ENCODE measurements at places on chromosomes 7 and 10. TPM values are rescaled to one million over a fixed set of nuclear protein-coding genes. Genes with fewer than 3 reads are reported as not detected.

OIT3 gene
- total RNA-seq = not detected

STYXL1 gene
- total RNA-seq = 94.5 TPM

GRCh38 chr7:17152721-17153120 is 145.7 kb upstream of the AHR start:
- no peak for DNase-seq

- DNase-seq = no peak
Observed at GRCh38 chr7:16129431-16130110, 291.8 kb downstream of the CRPPA start.

DNA sequence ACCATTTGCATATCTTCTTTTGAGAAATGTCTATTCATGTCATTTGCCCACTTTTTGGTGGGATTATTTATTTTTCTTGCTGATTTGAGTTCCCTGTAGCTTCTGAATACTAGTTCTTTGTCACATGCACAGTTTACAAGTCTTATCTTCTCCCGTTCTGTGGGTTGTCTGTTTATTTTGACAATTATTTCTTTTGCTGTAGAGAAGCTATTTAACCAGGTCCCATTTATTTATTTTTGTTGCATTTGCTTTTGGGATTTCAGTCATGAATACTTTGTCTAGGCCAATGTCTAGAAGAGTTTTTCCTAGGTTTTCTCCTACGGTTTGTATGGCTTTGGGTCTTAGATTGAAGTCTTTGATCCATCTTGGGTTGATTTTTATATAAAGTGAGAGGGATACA is 32.9 kb downstream of the GPR22 start:
- no peak for DNase-seq

- DNase-seq = no peak
Observed at GRCh38 chr10:85259908-85260307, 931.5 kb downstream of the CCSER2 start.

- no peak for DNase-seq
Observed at GRCh38 chr7:33155811-33156210, 26.4 kb downstream of the BBS9 start.

- no peak for DNase-seq
Observed at GRCh38 chr10:125027871-125028869, 86.2 kb downstream of the ZRANB1 start.

GRCh38 chr7:134613623-134614347 is 32.9 kb upstream of the BPGM start:
- DNase-seq = no peak

DNA sequence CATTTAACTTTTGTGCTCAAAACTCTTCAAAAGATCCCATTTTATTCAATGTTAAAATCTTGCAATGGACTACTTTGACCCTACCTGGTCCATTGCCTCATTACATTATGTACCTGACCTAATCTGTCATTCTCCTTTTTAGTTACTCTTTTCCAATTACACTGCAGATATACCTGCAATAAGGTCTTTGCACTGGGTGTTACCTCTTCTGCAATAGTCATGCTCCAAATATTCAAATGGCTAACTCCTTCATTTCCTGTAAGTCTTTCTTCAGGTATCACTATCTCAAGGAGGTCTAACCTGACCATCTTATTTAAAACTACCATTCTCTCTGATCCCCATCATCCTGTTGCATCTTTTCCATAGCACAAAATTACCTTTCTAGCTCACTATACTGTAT is 22.3 kb downstream of the SLC13A1 start:
- no peak for DNase-seq

- no peak for DNase-seq
Observed at GRCh38 chr7:24896031-24896501, 83.9 kb downstream of the OSBPL3 start.

- no peak for DNase-seq
Observed at GRCh38 chr10:53839440-53840039, 961.5 kb downstream of the PCDH15 start.

DNA sequence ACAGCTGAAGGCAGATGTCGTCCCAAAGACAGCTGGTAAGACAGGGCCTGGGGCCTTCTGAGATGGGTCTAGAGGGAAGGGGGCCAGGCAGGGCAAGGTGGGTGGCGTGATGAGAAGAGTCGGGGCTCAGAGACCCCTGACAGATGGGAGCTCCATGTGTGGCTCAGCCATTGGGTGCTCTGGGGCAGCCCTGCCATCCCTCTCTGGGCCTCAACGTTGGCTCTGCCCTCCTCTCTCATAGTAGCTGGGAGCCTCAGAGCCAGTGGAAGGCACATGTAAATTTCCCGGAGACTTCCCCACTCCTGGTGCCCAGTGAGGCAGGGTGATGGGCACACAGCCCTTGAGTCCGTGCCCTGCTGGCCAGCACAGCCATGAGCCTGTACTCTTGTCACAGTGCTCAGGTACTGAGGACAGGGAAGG is 1.8 kb downstream of the PPIF start:
- DNase-seq = no peak

DNA sequence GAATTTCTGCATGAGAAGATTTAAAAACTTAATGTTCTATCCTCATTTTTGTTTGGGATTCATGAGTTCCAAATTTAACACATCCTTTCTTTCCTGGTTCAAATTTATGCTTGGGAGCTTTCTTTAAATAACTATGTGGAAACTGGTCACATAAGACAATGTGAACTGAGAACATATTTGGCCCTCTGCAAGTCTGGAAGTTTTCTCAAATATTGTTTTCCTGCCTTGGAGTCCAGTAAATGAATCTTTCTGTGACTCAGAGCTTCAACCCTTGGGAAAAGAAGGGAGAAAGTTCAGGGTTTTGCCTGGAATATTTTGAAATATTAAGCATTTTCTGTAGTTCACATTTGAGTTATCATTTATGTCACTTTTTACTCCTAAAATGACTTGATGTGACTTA is 559.0 kb upstream of the NRP1 start:
- DNase-seq = no peak

DNA sequence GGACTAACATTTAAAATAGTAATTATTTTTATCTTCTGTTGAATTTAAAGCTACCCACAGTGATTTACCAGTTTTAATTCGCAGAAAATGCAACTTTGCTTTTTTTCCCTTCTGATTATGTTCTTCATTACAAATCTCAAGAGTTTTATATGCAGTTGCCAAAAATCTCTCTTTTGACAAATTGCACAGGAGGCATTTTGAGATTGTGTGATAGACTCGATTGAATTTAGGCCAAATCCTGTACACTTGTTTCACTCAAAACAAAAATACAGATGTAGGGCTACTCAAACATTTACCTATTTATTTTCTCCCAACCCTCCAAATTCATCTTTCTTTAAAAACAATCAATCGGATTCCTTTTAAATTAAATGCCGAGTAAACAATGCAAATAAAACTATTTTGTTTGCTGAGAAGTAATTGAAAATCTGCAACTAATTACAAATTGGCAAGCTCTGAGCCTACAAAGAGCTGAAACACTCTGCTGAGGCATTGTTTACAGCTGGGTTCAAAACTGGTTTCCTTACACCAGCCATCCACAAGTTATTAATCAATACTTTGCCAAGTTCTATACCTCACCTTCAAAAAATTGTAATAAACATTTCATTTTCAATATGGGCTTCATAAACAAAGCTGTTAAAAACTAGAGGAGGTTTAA is 214.9 kb upstream of the TCF7L2 start:
- DNase-seq = no peak

GRCh38 chr10:17756557-17757217 is 4.7 kb downstream of the TMEM236 start:
- no peak for DNase-seq

DNA sequence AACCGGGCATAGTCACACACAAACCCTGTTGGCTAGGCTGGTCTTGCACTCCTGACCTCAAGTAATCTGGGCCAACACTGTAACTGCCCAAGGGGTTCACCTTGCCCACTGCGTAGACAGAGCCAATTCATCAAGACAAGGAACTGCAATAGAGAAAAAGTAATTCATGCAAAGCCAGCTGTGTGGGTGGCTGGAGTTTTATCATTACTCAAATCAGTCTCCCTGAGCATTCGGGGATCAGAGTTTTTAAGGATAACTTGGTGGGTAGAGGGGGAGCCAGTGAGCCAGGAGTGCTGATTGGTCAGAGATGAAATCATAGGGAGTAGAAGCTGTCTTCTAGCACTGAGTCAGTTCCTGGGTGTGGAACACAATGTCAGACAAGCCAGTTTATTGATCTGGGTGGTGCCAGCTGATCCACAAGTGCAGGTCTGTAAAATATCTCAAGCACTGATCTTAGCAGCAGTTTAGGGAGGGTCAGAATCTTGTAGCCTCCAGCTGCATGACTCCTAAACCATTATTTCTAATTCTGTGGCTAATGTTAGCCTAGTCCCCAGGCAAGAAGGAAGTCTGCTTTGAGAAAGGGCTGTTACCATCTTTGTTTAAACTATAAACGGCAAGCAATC is 15.6 kb upstream of the FXYD4 start:
- DNase-seq = no peak

DNA sequence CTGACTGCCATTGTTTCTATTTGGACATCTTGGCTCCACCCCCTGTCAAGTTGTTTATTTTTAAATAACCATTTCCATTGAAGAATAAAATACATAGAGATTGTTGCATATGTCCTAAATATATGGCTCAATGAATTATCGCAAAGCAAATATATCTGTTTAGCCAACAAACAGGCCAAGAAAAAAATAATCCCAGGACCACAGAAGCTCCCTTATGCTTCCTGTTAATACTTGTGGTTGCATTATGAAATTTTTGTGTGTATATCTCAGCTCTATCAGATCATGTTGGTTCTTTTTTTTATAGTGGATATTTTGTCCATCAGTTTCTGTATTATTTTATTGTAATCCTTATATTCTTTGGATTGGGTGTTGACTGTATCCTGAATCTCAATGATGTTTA is 53.4 kb upstream of the CYP2C8 start:
- DNase-seq = no peak

GRCh38 chr10:26729395-26729794 is 31.9 kb downstream of the PDSS1 start:
- no peak for DNase-seq

- DNase-seq = no peak
Observed at GRCh38 chr10:118457824-118458428, 115.8 kb upstream of the FAM204A start.

FAM24B gene
- 5.9 TPM for total RNA-seq

GRCh38 chr10:126437635-126438406 is 49.5 kb upstream of the ADAM12 start:
- no peak for DNase-seq

GRCh38 chr10:128630787-128631252 is 504.6 kb upstream of the MKI67 start:
- no peak for DNase-seq

GRCh38 chr10:13904064-13904463 is 317.3 kb downstream of the PRPF18 start:
- DNase-seq = no peak

DNA sequence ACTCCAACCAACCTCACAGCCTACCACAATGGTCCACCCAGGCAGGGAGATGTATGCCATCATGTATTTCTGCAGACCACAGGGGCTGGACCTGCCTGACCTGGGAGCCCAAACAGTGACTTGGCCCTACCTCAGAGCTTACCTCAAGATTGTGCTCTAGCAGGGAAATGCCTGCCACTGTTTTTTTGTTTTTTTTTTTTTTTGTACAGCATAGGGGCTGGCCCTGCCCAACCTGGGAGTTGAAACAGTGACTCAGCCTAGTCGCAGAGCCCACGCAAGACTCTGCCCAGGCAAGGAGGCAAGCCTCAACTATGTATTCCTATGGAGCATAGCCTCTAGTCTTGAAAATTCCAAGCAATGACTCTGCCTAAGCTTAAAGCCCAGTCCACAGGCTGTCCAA is 39.3 kb upstream of the CDK6 start:
- no peak for DNase-seq

SLC26A5 gene
- 1.5 TPM for total RNA-seq

DNA sequence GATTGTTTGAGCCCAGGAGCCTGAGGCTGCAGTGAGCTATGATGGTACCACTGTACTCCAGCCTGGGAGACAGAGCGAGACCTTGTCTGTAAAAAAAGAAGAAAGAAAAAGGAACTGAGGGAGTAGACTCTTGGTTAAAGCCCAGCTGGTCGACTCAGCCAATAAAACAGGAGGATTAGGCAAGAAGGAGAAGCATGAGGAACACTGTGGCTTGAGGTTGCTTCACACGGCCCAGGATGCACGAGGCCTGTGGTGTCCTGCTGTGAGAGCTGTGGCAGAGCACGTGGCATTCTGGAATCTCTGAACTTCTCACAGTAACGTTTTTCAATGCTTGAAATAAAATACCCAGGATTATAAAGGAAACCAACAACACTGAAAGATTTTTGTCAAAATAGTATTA is 93.3 kb downstream of the CUL2 start:
- DNase-seq = no peak

DNA sequence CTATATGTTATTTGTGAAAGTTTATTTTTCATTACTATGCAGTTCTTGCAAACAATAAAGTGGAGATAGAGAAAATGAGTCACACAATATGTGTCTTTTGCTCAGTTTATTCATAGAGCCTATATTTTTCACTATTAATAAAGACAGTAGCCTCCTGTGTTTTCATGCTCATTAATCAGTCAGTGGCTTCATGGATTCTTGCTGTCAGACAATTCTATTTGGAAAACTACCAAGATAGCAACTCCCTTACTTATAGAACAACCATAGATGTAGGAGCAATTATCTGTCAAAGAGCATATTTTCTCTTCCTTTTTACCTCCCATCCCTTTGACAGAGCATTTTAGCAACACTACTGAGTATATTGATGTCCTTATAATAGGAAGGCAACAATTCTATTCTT is 132.7 kb upstream of the CALCR start:
- no peak for DNase-seq

TAS2R3 gene
- 5.2 TPM for total RNA-seq

DNA sequence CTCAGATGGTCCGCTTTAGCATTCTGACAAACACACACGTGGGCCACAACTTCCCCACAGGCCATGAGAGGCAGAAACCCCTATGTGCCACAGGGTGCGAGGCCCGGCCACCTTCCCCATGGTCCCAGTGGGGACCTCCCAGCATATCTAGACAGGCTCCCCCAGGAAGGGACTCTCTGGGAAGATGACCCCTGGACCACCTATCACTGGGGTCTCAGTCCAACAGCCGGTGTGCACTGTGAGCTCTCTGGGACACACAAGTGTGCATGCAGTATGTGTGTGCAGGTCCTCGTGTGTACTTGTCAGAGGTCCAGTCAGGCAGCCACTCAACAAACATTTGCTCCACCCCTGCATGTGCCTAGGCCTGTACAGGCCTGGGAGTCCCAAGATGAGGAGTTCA is 18.7 kb downstream of the GRID1 start:
- DNase-seq = no peak

GRCh38 chr7:122143376-122143750 is 686 bp downstream of the AASS start:
- DNase-seq = peak; percentile 5

NKX2-3 gene
- total RNA-seq = not detected

ZEB1 gene
- total RNA-seq = 15.0 TPM

GRCh38 chr7:127413326-127413725 is 20.8 kb upstream of the ZNF800 start:
- no peak for DNase-seq

DNA sequence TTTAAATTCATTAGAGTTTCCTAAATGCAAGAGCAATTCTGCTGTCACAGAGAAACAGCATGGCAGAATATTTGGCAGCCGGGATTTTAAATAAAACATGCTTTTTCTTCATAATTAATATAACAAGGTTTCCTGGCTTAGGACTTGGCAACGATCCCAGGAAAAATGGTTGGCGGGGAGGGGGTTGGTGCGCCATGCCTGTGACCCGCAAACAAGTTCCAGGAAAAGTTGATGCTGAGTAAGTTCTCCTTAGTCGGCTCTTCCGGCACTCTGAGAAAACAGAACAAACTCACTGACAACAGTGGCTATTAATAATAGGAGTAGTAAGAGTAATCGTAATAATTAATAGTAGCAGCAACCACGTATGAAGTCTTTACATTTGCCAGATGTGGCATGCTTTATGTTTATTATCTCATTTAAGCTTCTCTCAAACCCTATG is 4.6 kb downstream of the HABP2 start:
- DNase-seq = no peak

NEUROG3 gene
- total RNA-seq = not detected
